ENCODE measurements at places on chromosomes 5 and 9.

- H3K4me1 ChIP-seq = no peaks in the 10 kb centered on the region
- H3K27me3 ChIP-seq = no peaks in the 10 kb centered on the region
- no peak overlapping the region for H3K27ac ChIP-seq
Observed at GRCh38 chr9:38380872-38381534, 11.5 kb upstream of the ALDH1B1 start.

GRCh38 chr9:136511670-136512592, 29.1 kb upstream of the SEC16A start:
- H3K4me3 ChIP-seq = no peak overlapping the region
- DNase-seq = no peak
- no peaks in the 10 kb centered on the region for H3K27me3 ChIP-seq
- peaks cover 60% of the 10 kb centered on the region for H3K36me3 ChIP-seq
- no peak overlapping the region for H3K27ac ChIP-seq
- no peaks in the 10 kb centered on the region for H3K4me1 ChIP-seq

DNA sequence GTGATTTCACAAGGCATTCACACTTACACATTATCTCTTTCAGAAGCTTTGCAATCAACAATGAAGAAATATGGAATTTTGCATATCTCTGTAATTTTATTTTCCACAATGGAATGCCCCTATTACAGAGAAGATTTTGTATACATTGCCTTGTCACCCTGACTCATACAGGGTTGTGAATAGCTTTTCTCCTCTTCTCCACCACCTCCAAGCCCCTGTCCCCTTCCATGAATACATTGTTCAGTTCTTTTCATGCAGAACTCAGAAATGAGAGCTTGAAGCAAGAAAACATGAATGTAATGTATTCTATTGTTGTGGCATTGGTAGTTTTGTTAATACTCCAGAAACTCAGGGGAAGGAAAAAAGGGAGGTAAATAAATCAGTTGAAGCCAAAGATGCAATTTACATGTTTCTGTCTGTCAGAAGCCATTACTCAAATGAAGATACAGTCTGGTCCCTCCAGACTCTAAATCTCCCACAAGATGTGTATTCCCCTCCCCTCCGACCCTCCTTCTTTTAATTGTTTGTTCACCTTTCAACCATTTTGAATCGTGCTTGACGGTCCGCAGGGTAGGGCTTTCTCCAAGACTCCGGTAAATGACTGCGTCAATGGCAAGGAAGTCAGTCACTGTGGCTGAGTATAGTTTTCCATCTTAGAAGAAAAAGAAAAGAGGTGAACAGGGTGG, 86.1 kb downstream of the SEMA6A start:
- no peak for DNase-seq
- no peaks in the 10 kb centered on the region for H3K27me3 ChIP-seq
- H3K4me1 ChIP-seq = peaks cover 25% of the 10 kb centered on the region
- H3K4me3 ChIP-seq = no peak overlapping the region

DNA sequence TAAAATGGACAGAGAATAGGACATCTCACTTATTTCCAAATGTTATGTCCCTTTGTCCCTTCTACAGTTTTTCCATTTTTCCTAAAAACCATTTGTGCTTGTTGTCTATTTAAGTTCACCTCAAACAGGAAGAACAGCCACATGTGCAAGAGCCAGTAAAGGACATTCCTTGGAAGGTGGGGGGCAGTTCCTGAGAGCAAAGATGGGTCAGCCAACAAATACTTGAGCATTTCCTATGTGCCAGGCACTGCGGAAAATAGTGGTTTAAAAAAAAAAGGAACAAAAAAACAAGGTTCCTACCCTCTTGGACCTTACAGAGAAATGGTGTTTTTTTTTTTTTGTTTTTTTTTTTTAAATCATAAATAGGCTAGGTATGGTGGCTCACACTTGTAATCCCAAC, 26.8 kb downstream of the ANP32B start:
- no peak overlapping the region for H3K27ac ChIP-seq
- no peaks in the 10 kb centered on the region for H3K4me1 ChIP-seq
- H3K4me3 ChIP-seq = no peak overlapping the region
- peaks cover 37% of the 10 kb centered on the region for H3K36me3 ChIP-seq
- DNase-seq = no peak
- H3K27me3 ChIP-seq = no peaks in the 10 kb centered on the region

DNA sequence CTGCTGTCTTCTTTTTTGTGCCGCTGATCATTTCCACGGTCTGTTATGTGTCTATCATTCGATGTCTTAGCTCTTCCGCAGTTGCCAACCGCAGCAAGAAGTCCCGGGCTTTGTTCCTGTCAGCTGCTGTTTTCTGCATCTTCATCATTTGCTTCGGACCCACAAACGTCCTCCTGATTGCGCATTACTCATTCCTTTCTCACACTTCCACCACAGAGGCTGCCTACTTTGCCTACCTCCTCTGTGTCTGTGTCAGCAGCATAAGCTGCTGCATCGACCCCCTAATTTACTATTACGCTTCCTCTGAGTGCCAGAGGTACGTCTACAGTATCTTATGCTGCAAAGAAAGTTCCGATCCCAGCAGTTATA, 17.1 kb downstream of the F2R start:
- no peak overlapping the region for H3K27ac ChIP-seq
- H3K27me3 ChIP-seq = no peaks in the 10 kb centered on the region
- peaks cover 4% of the 10 kb centered on the region for H3K36me3 ChIP-seq
- DNase-seq = no peak
- H3K4me1 ChIP-seq = no peaks in the 10 kb centered on the region

GRCh38 chr9:77753180-77753579, 105.1 kb upstream of the GNA14 start:
- no peaks in the 10 kb centered on the region for H3K36me3 ChIP-seq
- no peaks in the 10 kb centered on the region for H3K4me1 ChIP-seq
- DNase-seq = no peak
- H3K27me3 ChIP-seq = no peaks in the 10 kb centered on the region
- no peak overlapping the region for H3K27ac ChIP-seq

- H3K4me1 ChIP-seq = no peaks in the 10 kb centered on the region
- no peaks in the 10 kb centered on the region for H3K36me3 ChIP-seq
- no peak overlapping the region for H3K4me3 ChIP-seq
- H3K27ac ChIP-seq = no peak overlapping the region
- no peaks in the 10 kb centered on the region for H3K27me3 ChIP-seq
- DNase-seq = no peak
Observed at GRCh38 chr9:32906213-32906612, 95.2 kb downstream of the APTX start.

GRCh38 chr5:180636403-180637075, 12.9 kb downstream of the FLT4 start:
- H3K36me3 ChIP-seq = no peaks in the 10 kb centered on the region
- no peaks in the 10 kb centered on the region for H3K4me1 ChIP-seq
- H3K27ac ChIP-seq = no peak overlapping the region
- no peak for DNase-seq
- H3K4me3 ChIP-seq = no peak overlapping the region

DNA sequence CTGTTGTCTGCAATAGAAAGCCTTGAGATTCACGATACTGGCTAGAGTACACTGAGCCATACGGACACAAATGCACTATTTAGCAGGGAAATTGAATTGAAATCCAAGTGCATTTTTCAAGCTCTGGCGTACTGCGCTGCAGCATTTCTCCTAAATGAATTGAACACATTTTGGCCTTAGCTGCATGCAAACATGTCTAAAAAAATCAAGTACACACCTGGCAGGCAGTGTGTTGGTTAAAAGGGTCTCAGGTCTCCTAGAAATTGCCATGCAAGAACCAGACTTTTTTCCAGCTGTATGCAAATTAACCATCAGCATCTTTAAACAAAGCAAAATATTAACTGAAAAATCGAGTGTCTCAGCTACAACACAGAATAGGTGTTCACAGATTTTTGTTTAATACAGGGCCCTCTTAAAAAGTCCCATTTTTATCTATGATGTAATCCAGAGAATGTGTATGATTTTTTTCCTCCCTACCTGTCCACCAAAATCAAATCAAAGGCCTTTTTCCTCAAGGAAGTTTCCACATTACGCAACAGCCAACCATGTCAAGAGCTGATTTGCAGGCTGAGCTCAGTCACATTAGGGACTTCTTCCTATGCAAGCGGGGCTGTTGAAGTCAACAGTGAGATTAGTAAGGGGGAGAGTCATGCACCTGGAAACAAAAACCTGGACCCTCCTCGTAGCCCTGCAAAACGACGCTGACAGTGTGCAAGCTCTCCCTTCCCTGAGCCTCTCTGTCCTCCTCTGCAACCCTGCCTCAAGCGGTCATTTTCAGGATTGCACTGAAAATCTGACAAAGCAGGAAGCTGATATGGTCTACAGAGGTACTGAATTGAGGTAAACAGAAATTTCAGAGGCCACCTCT, 14.1 kb upstream of the SFXN1 start:
- peaks cover 9% of the 10 kb centered on the region for H3K4me1 ChIP-seq
- no peak overlapping the region for H3K27ac ChIP-seq
- no peak overlapping the region for H3K4me3 ChIP-seq
- DNase-seq = no peak
- peaks cover 2% of the 10 kb centered on the region for H3K27me3 ChIP-seq

- no peak overlapping the region for H3K27ac ChIP-seq
- H3K36me3 ChIP-seq = no peaks in the 10 kb centered on the region
- H3K27me3 ChIP-seq = peaks cover 2% of the 10 kb centered on the region
- H3K4me3 ChIP-seq = no peak overlapping the region
- no peak for DNase-seq
- H3K4me1 ChIP-seq = no peaks in the 10 kb centered on the region
Observed at GRCh38 chr9:20074291-20074690, 285.5 kb upstream of the SLC24A2 start.

GRCh38 chr5:67516948-67517565, 320.5 kb upstream of the CD180 start:
- H3K4me3 ChIP-seq = no peak overlapping the region
- DNase-seq = no peak
- H3K27me3 ChIP-seq = no peaks in the 10 kb centered on the region

DNA sequence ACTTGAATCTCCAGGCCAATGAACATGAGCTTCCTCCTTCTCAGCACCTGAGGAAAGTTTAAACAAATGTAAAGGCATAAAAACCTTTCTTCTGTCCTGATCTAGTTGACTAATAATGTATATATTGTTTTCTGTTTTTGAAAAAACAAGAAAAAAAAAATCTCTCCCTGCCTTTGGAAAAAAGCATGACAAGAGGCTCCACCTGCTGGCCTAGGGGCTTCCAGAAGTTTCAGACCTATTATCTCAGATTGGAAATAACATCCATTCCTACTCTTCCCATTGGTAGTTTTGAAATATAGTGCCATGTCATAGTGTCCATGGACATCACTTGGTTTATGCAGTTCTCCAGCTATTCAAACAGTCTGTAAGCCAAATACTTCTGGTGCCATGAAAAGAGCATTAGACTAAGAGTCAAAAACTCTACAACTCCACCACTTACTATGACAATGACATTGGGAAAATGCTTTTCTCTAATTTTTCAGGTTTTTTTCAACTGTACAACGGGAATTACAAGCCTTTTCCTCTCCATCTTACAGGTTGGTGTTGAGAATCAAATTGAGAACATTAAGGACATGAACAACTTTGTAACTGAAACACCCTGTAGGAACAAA, 409.6 kb upstream of the MPDZ start:
- H3K4me1 ChIP-seq = peaks cover 7% of the 10 kb centered on the region
- H3K27ac ChIP-seq = no peak overlapping the region
- no peaks in the 10 kb centered on the region for H3K36me3 ChIP-seq
- no peaks in the 10 kb centered on the region for H3K27me3 ChIP-seq
- no peak overlapping the region for H3K4me3 ChIP-seq

GRCh38 chr9:110192531-110193261, 15.3 kb downstream of the C9orf152 start:
- no peaks in the 10 kb centered on the region for H3K27me3 ChIP-seq
- H3K4me3 ChIP-seq = no peak overlapping the region
- H3K36me3 ChIP-seq = no peaks in the 10 kb centered on the region
- DNase-seq = no peak
- no peaks in the 10 kb centered on the region for H3K4me1 ChIP-seq

DNA sequence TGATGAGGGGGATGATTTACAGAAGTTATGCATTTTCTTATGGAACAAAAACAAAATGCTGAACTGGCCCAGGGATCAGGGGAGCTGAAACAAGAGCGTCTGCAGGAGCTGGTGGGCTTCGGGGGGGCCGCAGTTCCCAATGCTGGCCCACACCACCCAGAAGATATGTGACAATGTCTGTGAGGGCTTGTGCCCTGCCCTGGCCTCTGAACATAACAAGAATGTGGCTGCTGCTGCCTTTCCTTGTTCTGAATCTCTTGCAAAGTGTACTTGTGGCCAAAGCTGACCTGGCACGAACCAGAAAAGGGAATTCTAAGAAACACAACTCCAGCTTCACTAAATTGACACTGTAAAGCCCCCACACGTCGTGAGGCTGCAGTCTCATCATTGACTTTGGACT, 66.7 kb downstream of the SEC61B start:
- no peaks in the 10 kb centered on the region for H3K27me3 ChIP-seq
- DNase-seq = no peak
- H3K36me3 ChIP-seq = no peaks in the 10 kb centered on the region
- no peaks in the 10 kb centered on the region for H3K4me1 ChIP-seq
- no peak overlapping the region for H3K4me3 ChIP-seq
- no peak overlapping the region for H3K27ac ChIP-seq

GRCh38 chr5:143023411-143024096, 253.4 kb downstream of the ARHGAP26 start:
- H3K36me3 ChIP-seq = no peaks in the 10 kb centered on the region
- DNase-seq = no peak
- H3K27ac ChIP-seq = no peak overlapping the region
- no peaks in the 10 kb centered on the region for H3K27me3 ChIP-seq
- no peaks in the 10 kb centered on the region for H3K4me1 ChIP-seq

- no peak for DNase-seq
- H3K27me3 ChIP-seq = no peaks in the 10 kb centered on the region
- no peaks in the 10 kb centered on the region for H3K36me3 ChIP-seq
- H3K4me1 ChIP-seq = peaks cover 20% of the 10 kb centered on the region
- no peak overlapping the region for H3K27ac ChIP-seq
Observed at GRCh38 chr9:86697213-86697612, 250.1 kb downstream of the GAS1 start.

- H3K27ac ChIP-seq = no peak overlapping the region
- H3K36me3 ChIP-seq = no peaks in the 10 kb centered on the region
- H3K4me3 ChIP-seq = no peak overlapping the region
- H3K27me3 ChIP-seq = no peaks in the 10 kb centered on the region
Observed at GRCh38 chr9:138071731-138072130, 194.1 kb downstream of the CACNA1B start.
